ENCODE measurements at places on chromosomes 5 and 9.
A peak's percentile ranks its signal among the peaks of the same experiment; 100 is the strongest.

- DNase-seq = no peak
Observed at GRCh38 chr9:21590058-21590996, 108.2 kb upstream of the IFNE start.

- no peak for DNase-seq
Observed at GRCh38 chr5:159415301-159415937, 85.1 kb upstream of the IL12B start.

DNA sequence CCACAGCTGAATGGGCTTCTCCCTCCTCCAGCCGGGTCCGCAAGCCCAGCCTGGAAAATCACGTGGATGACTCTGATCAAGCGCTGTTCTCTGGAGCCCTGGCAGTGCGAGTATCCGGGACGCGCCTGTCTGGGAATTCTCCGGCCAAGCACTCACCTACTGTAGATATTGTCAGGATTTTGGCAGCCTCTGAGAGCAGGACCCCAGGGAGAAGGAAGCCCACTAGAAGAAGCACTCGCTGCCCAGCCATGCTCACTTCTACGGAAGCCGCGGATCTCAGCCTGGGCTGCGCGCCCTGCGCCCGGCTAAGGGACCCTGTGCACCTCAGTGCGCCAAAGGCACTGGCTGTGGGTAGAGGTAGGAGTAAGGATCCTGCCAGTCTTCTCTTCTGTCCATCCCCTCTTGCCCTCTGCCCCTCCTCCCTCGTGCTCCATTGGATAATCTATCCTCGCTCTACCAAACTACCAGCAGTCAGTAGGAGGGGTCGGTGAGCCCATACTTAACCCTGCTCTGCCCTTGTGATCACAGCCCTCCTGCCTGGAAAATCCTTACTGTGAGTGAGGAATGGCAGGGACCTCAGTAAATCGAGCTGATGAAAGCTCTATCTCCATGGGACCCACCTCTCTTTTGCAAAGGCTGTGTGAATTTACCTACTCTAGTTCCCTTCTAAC, at the start of gene UGT3A2:
Gene UGT3A2, minus strand, starts transcription at position 343 of the 671 bp plus-strand sequence. Its CDS starts 93 bp downstream, at position 250.
- no peak for DNase-seq

DNA sequence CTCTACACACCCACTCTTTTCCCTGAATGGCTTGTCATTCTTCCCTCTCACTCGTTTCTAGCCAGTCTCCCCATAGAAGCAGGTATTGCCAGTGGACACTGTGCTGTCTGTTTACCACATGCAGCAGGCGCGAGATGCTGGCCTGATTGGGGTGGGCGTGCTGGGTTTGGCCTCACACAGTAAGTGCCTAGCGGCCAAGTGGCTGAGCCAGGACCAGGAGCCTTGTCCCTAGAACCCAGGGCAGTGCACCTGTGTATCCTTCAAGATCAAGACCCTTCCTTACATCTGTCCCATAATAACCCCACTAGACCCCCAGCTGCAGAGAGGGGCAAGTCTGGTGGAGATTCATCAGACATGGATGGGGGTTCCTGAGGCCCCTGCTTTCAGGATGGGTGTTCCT, 112.8 kb upstream of the IRX4 start:
- no peak for DNase-seq

GRCh38 chr5:55851675-55851979, 470 bp downstream of the IL31RA start:
- no peak for DNase-seq

GRCh38 chr9:23412046-23412445, 414.0 kb downstream of the ELAVL2 start:
- no peak for DNase-seq

- DNase-seq = no peak
Observed at GRCh38 chr9:89212171-89212570, 33.6 kb upstream of the SHC3 start.

GRCh38 chr9:135552021-135552697, 6.2 kb downstream of the OBP2A start:
- DNase-seq = no peak

DNA sequence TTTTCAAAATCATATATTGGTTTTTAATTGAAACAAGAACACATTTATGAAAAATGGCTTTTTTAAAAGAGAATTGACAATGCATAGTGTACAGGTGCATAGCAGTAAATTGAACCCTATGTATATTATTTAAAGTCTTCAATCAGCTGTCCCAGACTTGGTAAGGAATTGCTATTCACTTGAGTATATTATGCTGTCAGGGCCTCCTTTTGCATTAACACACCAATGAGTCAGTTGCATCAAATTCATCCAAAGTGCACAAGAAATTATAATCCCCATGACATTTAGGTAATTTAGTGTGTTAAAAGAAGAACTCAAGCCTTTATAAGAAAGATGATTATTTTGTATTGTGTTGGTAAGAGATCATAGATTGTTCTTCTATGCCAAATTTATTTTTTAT, 748.8 kb upstream of the RIOK2 start:
- no peak for DNase-seq

DNA sequence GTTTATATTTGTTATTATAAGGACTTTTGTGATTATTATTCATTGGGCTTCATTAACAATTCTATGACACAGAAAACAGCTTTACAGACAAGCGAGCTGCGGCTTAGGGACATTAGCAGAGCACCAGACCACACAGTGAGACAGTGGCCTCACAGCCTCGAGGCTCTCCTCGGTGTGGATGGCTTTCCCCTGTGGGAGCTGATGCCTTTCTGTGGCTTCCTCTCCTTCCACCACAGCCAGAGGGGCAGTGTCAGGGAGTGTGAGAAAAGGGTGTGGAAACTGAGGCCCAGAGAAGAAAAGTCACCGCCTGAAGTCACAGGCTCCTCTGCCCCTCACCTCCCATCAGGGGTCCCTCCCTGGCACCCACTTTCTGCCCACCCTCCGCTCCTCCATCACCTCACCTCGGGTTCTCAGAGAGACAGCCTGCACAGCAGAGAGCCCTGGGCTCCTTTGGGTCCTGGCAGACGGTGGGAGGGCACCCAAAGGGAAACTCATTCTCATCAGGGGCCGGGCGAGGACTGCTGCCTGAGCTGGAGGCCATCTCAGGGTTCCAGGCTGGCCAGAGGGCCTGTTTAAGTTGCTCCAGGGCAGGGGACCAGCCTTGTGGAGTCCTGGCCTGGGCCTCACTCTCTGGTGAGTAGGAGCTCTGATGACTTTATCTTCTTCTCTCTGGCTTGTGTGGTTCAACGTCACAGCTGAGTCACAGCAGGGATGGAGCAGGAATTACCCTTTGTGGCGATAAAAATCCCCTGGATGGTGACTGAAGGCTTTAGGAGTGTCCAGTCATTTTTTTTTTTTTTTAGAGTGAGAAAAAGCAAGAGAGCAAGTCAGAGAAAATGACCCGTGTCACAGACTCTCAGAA, 830 bp downstream of the TRAF1 start:
- peak; percentile 90 for DNase-seq

DNA sequence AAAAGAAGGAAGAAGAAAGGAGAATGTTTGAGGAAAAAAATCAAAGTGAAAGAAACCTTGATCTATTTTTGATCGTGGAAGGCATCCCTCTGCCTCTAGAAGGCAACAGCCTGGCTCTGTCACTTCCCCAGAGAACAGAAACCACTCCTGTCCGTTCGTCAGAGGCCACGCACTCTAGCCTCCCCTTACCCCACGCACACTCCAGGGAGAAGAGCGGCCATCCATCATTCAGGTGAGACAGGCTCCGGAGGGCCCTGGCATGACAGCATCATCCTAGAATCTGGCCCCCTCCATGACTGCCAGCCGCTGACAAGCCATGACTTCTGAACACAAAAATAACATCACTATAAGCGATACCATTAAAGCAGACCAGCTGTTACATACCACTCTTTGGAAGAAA, 135.8 kb downstream of the ROR2 start:
- DNase-seq = no peak

GRCh38 chr5:87198010-87198409, 69.7 kb upstream of the RASA1 start:
- DNase-seq = no peak

DNA sequence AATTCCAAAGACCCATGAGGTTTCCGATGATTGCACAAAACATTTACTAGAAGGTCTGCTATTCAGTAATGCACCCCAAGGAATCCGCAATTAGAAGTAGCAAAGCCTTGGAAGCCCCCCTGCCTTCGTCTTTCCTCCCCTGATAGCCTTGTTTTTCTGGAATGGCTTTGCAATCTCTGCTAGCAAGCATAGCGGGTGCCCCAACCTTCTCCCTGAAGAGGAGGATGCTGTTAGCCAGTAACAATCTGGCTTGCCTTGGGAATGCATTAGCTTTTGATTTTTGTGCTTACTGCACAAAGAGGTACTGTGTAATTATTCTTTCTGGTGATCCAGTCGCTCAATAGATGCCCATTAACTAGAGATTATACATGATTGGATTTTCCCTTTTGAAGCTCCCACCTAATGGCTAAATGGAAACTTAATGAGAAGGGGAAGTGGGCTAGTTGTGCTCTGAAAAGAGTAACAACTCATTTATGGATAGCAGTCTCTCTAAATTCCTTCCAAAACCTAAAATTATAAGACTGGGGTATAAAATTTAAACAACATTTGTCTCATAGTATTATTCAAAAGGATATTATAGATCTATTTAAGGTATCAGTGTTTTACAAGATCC, 91.6 kb downstream of the FBXW11 start:
- DNase-seq = no peak

DNA sequence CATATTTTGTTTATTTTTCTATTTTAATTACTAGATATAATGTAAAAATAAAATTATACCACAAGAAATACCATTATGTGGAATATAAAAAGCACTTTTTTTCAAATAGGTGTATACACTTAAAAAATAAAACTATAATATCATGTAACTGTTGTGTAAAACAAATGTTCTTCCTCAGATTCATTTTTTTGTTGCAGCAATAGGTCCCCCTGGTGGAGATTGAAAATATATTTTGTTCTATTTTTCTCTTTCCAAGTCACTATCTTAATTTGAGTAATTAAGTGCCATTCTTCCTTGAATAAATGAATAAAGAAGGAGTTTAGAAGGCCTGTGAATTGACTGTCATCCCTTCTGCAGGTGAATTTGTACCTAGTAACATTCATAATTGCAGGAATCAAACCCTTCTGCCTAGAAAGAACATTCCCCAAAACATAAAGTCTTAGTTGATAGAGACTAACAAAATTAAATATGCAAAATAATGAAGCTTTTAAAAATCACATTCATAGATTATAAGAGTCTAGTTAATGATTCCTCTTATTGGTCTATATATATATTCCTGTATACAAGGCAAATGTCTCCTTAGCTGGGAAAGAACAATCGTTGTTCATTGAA, 23.4 kb downstream of the CETN3 start:
- no peak for DNase-seq

- DNase-seq = no peak
Observed at GRCh38 chr5:15510092-15510491, 10.1 kb downstream of the FBXL7 start.

GRCh38 chr9:126838055-126838811, 22.2 kb upstream of the ZBTB34 start:
- no peak for DNase-seq

- DNase-seq = no peak
Observed at GRCh38 chr5:151084363-151084762, 3.5 kb upstream of the TNIP1 start.

DNA sequence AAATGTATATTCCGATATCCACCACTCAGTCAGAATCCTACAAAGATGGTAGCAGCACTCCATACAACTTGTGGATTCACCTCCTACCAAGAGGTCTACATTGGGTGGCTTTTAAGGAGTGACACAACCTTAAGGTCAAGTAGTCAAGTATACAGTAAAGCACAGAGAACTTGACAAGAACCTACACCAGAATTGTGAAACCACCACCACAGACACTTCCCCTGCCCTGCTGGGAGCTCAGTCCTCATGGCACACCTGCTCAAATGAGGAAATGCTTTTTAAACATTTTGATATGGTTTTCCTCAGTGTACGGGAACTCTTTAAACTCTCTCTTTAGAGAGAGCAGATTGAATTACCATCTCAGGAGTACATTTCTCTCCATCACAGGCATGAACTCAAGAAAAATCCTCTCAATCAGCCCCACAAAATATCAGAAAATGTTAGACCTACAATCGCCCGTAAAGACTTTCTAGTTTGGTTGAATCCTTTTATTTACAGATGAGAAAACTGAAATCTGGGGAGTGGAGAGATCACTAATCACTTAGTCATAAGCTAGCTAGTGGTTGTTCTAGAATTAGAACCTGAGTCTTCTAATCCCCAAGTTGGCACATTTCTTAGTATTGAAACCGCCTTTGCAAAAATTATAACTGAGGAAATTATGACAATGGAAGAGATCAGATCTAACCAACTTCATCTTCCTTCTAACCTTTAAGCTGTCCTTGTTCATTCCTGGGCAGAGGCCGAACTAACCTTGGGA, 38.5 kb upstream of the NR4A3 start:
- no peak for DNase-seq

- DNase-seq = no peak
Observed at GRCh38 chr9:68940573-68940972, 73.3 kb downstream of the PRKACG start.

DNA sequence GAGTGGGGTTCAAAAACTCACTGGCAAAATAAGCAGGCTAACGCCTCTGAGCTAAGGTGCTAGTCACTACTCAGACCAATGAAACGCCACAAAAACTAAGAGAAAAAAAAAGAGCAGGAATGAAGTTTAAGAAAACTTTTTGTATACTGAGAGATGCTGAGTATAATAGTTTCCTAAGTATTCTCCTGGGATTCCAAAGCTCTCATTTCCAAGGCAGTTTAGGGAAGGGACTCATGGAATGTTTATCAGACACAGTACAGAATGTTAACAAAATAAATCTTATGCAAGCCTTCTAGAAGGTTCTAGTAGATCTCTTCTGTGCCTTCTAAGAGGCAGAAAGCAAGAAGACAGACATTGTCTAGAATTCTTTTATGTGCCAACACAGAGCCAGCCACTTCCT, 361.9 kb downstream of the MTRR start:
- DNase-seq = no peak

DNA sequence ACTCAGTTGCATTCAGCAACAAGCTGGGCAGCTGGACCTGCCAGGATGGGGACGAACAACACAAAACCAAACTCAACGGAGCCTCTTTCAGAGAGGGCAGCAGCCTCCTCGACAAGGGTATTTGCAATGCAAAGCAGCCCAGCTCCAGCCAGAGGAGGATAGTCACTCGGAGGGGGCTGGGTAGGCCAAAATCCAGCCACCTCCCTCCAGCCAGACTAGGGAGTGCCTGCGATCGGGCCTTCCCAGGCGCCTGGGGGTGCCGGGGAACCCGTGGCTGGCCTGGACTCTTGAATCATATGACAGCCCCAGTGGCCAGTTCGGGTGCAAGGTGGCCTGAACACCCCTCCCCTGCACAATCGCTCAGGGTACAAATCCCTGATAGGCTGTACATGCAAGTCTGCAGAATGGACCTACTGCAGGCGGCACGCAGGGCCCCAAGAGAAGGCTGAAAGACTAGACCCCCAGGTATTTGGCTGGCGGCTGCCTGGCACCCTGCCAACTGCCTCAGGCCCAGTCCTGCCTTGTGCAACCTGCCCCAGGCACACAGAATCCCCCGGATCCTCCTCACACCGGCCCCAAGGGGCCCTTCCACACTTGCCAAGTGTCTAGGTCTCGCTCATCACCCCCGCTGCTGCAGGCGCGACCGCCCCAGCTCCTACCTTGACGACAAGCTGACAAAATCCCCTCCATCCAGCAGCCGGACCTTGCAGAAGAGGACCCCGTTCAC, 1.3 kb downstream of the EEIG1 start:
- no peak for DNase-seq
